Right renal cortex interstitium (tissue), 3 donors: ENCODE measurements at places on chromosomes 7 and 10. TPM values are rescaled to one million over a fixed set of nuclear protein-coding genes. Genes with fewer than 3 reads are reported as not detected.

DNA sequence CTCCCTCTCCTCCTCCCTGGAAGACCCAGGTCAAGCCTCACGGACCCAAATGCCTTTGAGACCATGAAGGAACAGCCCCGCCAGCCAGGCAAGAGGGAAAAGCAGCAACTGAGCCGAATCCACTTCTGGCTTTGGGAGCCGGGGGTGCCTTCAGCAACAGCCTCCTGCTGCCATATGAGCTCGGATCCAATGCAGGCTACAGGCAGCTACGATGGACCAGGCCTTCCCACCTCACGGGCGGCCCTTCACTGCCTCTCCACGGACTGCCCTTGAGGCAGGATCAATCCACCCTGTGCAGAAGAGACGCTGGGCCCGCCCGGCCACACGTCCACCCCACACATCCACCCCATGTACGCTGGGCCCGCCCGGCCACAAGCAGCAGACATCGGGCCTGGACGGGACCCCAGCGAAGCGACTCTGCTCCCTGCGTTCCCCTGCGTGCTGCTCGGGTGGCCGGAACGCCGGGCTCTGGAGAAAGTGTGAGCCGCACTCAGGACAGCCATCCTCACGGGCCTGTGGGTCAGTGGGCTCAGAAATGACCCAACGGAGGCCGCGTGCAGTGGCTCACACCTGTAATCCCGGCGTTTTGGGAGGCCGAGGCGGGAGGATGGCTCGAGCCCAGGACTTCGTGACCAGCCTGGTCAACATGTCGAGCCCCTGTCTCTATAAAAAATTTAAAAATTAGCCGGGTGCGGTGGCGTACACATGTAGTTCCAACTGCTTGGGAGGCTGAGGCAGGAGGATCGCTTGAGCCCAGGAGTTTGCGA lies 82.0 kb downstream of the FOXL3 start:
- DNase-seq, result no peak

Gene VENTX
- 0.14 TPM for polyA plus RNA-seq

DNA sequence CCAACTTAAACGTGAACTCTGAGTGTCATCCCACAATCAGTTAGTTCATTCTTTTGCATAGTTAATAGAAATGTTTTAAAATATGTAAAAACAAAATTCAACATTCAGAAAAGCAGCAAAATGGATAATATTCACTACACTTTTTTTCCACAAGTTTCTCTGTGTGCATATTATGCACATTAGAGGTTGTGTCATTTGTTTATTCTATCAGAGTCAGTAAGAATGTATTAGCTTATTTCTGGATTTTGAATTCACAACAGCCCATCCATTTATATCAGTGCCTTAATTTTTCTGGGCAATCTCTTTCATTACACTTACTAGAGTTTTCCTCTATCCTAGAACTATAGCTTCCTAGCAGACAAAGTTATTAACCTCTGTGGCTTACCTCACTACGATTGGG lies 432.7 kb upstream of the SEMA3A start:
- no peak for DNase-seq

Gene ADGRA1
- polyA plus RNA-seq, result 1.5 TPM

Gene ATXN7L1
- polyA plus RNA-seq, result 10.5 TPM

DNA sequence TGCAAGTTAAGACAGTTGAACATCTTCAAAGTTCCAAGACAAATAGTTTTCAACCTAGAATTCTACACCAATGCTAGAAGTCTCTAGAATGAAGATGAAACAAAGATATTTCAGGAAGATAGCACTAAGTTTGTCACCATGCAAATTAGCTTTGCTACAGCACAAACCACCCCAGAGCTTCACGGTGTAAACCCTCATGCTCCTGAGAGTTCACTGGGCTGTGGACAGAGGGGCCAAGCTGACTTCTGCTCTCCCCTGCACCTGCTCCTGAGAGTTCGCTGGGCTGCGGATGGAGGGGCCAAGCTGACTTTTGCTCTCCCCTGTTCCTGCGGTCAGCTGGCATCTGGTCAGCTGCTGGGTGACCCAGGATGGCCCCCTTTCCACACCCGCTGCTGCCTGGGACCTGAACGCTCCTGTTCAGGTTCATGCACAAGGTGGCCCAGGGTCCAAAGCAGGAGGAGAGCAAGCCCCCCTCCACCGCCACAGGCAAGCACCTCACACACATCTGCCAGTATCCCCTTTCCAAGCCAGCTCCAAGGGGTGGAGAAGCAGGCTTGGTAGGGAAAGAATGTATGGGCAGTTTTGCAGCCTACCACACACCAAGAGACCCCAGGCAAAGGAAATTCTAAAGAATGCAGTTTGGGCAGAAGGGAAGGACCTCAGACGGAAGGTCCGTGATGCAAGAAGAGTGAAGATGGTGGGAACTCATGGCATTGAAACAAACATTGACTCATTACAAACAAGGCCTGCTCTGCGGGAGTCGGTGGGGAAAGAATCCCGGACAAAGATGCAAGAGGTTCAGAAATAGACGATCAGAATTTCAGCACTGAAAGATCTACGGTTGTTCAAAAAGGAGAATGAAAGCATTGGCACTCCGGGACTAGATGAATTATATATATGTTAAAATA lies 137.8 kb upstream of the PPP2R2D start:
- no peak for DNase-seq

- no peak for DNase-seq
These were observed 125.6 kb downstream of the CCDC71L start for GRCh38 chr7:106535234-106535932.

Gene DGKI
- 1.9 TPM for polyA plus RNA-seq

GRCh38 chr7:40822861-40823260 lies 688.1 kb downstream of the SUGCT start:
- no peak for DNase-seq

GRCh38 chr10:120260456-120260855 lies 196.6 kb upstream of the PLPP4 start:
- no peak for DNase-seq

Gene TEX47
- polyA plus RNA-seq, result not detected

DNA sequence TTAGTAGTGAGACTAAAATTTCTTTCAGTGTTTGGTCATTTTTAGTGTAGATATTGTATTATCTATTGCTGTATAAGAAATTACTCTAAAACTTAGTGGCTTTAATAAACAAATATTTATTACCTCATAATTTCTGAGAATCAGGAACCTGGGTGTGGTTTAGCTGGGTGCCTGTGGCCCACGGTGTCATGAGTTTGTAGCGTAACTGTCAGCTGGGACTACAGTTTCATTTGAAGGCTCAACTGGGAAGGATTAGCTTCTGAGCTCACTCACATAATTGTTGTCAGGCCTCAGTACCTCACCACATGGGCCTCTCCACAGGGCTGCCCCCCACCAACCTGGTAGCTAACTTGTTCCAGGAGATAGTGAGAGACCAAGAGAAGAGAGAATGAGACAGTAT lies 98.5 kb downstream of the SRI start:
- no peak for DNase-seq

DNA sequence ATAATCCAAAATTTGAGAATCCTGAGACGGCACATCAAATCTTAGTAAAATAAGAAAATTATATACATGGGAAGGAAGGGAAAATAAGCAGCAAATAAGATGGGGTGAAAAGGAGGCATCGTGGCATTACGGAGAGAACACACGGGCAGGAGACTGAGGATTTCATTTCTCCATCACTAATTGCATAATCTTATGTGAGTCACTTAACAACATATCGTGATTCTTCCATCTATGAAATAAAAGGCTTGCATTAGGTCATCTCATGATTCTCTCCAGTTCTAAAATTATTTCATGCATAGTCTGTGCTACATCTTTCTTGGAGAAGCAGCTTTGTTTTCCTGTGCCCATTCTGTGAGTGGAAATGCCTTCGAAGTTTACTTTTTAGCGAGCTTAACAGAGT lies 288.7 kb downstream of the LRMDA start:
- DNase-seq, result no peak

GRCh38 chr10:124732931-124733570 lies 11.1 kb downstream of the FAM53B start:
- DNase-seq, result no peak

- no peak for DNase-seq
These were observed 99.4 kb downstream of the GRM8 start for GRCh38 chr7:127153315-127153714.

DNA sequence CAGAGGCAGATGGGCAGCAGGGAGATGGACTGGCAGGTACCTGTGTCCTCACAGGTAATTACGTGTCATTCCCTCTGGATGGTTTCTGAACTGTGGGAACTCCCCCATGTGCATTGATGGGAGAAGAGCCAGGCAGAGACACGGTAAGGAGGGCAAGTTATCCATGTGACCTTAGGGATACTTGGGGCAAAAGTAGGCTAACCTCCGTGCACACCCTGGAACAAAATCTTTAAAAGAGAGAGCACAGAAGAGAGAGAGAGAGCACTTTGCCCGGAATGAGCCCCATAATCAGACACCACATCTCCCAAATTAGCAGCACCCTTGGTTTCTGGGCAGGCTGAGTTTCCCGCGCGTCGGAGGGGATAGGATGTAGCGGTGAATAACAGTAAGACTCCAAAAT lies 423.2 kb downstream of the PAXIP1 start:
- DNase-seq, result no peak

- DNase-seq, result no peak
These were observed 29.9 kb downstream of the SNX13 start for GRCh38 chr7:17910377-17910776.

DNA sequence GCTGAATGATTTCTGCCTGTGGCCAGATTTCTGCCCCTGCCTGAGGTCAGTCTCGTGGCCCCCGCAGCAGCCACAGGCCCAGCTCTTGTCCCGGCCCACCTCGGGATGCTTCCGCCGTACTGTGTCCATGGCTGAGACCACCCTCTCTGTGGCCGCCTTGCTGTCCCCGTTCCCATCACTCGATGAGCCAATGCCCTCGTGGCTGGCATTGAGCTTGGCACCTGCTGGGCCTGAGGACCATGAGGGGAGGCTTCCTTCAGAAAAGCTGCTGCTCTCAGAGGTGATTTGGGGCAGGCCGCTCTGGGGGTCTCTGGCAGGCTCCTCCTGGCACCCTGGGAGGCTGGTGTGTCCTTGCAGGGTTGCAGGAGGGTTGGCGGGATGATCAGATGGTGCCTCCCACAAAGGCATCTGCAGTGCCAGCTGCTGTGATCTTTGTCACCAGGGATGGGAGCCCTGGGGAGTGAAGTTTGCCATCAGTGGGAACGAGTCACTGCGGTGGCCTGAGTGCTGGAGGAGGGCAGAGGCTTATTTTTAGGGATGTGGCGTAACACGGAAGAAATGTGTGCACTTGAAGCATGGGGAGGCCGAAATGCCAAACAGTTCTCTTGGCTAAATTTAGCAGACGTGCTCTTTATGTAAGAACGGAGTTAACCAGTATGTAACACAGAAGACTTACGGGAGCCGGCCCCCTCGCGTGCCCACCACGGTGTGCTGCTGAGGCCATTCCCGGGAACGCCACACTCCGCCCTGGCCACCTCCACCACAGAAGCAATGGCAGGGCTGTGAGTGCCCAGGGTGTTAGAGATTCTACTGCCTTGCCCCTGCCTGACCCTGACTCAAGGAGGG lies 47.7 kb downstream of the VIPR2 start:
- DNase-seq, result no peak

Gene NRG3
- polyA plus RNA-seq, result 15.6 TPM

DNA sequence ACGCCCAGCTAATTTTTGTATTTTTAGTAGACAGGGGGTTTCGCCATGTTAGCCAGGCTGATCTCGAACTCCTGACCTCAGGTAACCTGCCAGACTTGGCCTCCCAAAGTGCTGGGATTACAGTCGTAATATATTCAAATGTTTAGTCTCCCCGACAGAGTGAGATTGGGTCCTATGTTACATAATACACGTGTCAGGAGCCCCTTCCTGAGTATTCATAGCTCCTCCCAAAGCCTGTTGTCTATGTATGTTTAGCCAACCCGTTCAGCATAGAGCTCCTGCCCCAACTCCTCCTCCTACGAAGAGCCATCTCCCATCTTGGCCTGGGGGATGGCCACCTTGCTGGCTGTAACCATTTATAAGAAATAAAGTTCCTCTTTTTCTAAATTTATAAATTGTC lies 2.7 kb upstream of the PPP2R2D start:
- no peak for DNase-seq

Gene A1CF
- polyA plus RNA-seq, result 8.2 TPM
